ENCODE measurements at places on chromosomes 7 and 10.

DNA sequence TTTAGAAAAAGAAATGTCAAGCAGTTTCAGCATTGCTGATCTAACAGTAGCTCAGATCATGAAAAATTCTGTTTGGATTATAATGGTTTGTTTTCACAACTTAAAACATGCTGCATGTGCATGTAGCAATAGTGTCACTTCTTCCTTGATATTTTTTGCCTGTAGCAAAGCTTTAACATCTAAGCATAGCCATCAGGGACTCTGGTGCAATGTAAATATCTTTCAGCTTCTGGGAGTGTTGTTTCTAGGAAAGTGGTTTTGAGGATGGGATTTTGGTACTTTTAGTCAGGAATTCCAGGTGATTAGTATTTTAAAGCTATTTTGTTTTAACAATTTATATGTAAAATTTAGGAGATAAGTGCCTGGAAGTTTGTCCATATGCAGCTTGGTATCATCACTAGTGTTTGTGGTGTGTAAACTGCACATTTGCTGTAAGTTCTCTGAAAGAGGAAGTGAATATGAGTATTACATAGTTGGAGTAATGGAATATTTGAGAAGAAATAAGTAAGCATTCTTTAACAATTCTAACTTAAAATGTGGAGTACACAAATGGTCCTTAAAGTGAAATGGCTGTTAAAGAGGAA, 1.9 kb downstream of the RSBN1L start:
- DNase-seq = no peak

DNA sequence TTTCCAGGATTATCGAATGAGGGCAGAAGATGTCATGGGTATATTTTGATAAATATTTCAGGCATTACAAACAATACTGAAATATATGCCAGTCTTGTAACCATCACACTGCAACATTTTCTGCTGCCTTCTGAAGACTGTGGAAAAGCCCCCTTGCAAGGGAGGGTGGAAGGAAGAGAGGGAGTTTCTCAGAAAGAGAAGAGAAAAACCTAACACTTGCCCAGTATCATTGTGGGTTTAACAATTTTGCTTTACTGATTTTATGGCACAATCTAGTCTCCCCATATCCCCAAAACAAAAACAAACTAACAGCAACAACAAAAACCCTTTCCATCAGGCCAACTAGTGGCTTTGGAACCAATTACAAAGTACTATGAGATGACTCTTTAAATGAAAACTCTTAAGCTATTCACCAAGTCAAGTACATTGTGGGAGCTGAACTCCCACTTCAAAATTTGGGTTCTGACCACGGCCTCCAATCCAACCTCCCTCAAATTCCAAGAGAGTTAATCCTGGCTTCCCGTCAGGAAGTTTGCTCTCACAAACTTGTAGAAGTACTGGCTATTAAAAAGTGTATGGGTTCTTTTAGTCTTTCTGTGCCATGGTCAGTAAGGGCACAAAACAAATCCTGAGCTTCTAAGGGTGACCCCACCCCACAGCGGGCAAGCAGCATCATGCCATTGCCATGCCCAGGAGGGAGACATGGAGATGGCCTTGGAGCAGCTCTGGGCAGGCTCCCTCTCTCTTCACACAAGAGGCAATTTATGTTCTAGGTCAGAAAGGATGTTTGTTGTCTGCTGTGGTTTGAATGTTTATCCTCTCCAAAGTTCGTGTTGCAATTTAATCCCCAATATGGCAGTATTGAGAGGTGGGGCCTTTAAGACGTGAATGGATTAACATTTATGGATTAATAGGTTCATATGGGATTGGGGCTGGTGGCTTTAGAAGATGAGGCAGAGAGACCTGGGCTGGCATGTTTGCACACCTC, 96.3 kb downstream of the JAZF1 start:
- DNase-seq = no peak

DNA sequence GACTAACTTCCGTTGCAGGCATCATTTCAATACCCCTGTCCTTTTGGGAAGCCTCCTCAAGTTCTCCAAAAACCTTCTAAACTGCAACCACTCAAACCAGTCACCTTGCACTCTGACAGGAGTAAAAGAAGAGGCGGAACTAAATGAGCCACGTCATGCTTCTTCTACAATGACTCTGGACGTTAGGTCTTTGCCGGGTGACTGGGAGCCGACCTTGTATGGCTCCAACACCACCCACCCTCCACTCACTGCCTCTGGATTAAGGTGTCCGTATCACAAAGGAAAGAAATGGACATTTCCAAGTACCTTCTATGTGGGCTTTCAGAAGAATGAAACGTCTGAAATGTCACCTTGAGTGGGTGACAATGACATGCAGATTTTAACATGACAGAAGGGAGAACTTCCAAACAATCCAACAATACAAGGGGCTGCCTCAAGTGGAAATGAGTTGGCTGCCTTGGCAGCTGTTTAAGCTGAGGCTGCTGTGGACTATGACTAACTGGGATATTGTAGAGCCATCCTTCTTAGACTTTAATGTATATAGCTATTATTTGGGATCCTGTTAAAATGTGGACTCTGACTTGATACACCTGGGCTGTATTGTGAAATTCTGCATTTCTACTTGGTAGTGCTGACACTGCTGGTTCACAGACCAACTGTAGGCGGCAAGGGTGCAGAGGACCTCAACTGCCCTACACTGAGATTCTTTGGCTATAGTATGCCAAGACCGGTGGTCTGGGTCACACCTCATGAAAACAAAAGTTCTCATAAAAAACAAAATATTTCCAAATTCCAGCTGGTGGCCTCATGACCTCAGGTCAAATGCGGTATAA, 33.8 kb upstream of the PDLIM1 start:
- no peak for DNase-seq

- DNase-seq = no peak
Observed at GRCh38 chr7:85512790-85513189, 325.9 kb upstream of the SEMA3D start.
